ENCODE measurements at places on chromosomes 4 and X. TPM values are rescaled to one million over a fixed set of nuclear protein-coding genes. Genes with fewer than 3 reads are reported as not detected.

RTL5 gene
- polyA plus RNA-seq, result 12.9 TPM

BEND2 gene
- 0.05 TPM for polyA plus RNA-seq

ATP1B4 gene
- 228 TPM for polyA plus RNA-seq

ZNF827 gene
- 22.2 TPM for polyA plus RNA-seq

CD38 gene
- 0.68 TPM for polyA plus RNA-seq

GRCh38 chr4:150229520-150229919 lies 151.3 kb downstream of the DCLK2 start:
- no peak for DNase-seq

DNA sequence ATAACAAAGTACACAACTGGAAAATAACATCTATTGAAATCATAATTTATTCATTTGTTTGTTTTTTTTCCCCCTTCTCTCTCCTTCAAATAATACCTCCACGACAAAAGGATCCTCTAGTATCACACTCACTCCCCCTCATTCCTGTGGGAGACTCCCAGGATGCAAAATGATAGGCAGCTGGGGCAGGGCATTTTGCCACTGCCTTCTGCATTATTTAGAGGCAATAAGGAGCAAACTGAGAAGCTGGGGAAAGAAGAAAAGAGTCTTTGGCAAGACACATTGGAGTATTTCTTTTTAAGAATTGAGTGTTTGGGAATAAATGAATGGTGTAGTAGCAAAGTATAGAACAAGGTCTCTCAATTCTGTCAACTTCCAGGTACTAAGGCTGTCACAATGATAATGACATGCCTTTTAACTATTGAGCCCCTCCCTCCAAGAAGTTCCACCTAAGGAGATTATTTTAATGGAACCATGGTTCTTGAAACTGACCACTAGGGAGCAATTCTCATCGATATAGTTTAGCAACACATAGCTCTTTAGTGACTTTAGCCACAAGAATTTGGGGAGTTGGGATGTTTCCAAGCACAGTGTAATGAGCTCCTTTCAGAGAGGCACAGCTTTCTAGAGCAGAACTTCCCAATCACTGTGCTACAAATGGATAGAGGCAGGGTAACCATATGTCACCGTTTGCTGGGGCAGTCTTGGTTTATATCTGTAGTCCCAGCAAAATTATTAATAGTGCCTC lies 303.3 kb downstream of the FRMPD4 start:
- DNase-seq, result peak; percentile 39

- peak; percentile 25 for DNase-seq
These were observed 38.8 kb downstream of the MSN start for GRCh38 chrX:65706041-65706828.

DNA sequence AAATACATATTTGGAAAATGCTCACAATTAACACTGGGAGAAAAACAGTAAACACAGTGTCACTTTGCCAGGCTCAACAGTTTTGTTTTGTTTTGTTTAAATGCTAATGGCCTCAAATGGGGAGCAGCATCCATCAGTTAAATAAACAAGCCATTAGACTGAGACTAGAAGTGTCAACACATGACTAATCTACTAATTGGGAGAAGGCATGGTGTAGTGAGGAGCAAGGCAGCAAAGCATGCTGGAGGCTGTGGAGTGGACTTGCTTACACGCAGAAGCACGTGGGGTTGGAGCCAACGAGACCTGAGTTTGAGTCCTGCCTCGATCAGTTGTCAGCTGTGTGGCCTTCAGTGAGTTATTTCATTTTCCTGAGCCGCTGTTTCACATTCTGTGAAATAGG lies 29.0 kb downstream of the UTP14A start:
- no peak for DNase-seq

DNA sequence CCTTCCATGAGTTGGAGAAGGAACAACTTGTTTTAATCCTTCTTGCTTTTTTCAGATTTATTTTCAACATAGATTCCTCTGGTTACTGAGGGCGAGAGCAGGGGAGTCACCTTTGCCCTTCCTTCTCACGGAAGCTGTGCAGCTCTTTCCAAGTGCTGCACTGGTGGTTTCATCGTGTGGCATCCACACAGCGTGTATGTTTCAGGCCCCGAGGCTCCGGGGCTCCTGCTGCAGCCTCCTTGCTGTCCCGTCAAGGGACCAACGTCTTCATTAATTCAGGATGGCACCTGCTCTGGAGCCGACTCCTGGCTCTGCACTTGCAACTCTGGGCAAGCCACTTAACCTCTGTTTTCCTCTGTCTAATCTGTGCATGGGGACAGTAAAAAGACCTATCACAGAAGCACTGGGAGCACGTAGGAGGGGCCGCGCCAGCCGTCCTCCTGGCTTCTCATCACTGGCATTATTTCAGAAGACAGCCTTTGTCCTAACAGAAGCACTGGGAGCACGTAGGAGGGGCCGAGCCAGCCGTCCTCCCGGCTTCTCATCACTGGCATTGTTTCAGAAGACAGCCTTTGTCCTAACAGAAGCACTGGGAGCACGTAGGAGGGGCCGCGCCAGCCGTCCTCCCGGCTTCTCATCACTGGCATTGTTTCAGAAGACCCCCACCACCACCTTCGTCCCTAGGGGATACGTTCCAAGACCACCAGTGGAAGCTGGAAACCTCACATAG lies 117.8 kb upstream of the NKX1-1 start:
- DNase-seq, result no peak

GRCh38 chr4:109745830-109746229 lies 16.0 kb upstream of the PLA2G12A start:
- no peak for DNase-seq

- DNase-seq, result no peak
These were observed 35.6 kb downstream of the DAPP1 start for GRCh38 chr4:99852199-99852749.

DNA sequence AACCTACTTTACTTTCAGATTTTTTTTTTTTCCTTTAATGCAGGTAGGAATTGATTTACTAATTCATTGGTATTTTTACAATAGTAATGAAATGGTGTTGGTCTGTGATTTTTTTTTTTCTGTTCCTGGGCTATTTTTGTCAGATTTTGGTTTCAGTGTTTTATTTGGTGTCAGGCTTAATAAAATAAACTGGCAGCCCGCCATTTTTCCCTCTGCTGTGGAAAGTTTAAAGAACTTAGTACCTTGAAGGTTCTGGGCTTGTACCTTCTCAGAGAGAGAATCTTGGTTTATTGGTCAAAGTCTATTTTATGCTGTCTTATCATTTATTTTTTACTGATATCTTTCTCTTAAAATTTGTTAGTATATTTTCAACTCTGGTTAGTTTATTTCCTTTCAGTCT lies 64.0 kb upstream of the RHOH start:
- no peak for DNase-seq

GRCh38 chr4:141429933-141430332 lies 206.4 kb upstream of the IL15 start:
- no peak for DNase-seq

DNA sequence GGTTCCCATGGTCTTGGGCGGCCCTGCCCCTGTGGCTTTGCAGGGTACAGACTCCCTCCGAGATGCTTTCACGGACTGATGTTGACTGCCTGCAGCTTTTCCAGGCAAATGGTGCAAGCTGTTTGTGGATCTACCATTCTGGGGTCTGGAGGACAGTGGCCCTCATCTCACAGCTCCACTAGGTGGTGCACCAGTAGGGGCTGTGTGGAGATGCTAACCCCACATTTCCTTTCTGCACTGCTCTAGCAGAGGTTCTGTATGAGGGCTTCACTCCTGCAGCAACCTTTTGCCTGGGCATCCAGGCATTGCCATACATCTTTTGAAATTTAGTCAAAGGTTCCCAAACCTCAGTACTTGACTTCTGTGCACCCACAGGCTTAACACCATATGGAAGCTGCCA lies 176.1 kb downstream of the DCAF12L1 start:
- no peak for DNase-seq

GRCh38 chr4:140172960-140173359 lies 19.0 kb upstream of the MAML3 start:
- no peak for DNase-seq

- no peak for DNase-seq
These were observed 57.6 kb upstream of the LGI2 start for GRCh38 chr4:25088093-25088952.

All from muscle of back (tissue), 13 donors.